ENCODE measurements at places on chromosomes 3 and 15. TPM values are rescaled to one million over a fixed set of nuclear protein-coding genes. Genes with fewer than 3 reads are reported as not detected.

ZNF385D gene
- total RNA-seq, result 2.9 TPM

GHSR gene
- total RNA-seq, result not detected

CAPN3 gene
- total RNA-seq, result 47.2 TPM

LTF gene
- 53.5 TPM for total RNA-seq

GRCh38 chr3:124556636-124557035, 173.6 kb upstream of the UMPS start:
- DNase-seq, result no peak

- DNase-seq, result no peak
Measured at GRCh38 chr3:143035466-143036211, 34.3 kb downstream of the U2SURP start.

DNA sequence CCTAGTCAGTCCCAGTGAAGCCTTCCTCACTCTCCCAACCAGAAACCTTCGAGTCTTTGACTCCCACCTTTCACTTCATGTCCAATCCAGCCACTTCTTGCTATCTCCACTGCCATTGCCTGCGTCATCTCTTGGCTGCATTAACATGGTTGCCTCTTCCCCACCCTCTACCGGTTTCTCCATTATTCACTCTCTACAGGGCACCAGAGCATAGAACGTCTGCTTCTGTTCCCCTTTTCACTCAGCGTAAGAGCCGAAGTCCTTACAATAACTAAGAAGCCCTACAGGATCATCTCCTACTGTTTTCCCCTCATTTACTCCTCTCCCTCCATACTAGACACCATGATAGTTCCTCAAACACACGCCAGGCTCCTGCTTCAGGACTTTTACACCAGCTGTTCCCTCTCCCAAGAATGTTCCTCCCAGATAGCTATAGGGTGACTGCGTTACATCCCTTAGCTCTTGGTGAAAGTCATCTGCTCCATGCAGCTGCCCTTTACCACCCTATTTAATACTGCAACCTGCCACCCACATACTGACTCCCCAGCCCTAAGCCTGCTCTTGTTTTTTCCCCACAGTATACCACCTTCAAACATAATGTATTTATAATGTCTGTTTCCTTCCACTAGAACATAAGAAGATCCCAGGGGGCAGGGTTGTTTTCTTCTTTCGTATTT, 30.9 kb downstream of the RCN2 start:
- DNase-seq, result no peak

- DNase-seq, result no peak
Measured at GRCh38 chr15:73573572-73573971, 59.6 kb downstream of the NPTN start.

DNA sequence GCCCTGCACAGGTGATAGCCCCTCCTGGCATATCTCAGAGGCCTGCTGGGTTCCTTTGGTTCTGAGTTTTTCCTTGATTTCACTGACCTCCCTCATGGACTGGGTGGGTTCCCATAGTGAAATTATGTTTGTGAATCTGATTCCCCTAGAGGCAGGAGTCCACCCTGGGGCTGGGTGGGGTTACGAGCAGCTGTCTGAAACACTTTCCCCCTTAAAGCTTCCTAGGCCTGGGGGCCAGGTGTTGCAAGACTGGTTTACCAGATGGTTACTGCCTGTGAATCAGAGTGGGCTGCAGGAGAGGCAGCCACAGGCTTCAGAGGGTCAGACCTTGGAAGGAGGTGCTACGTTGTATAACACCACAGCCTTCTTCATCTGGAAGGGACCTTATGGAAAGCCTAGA, 34.3 kb downstream of the IL20RB start:
- no peak for DNase-seq
